ENCODE measurements at places on chromosomes 2 and 18.

DNA sequence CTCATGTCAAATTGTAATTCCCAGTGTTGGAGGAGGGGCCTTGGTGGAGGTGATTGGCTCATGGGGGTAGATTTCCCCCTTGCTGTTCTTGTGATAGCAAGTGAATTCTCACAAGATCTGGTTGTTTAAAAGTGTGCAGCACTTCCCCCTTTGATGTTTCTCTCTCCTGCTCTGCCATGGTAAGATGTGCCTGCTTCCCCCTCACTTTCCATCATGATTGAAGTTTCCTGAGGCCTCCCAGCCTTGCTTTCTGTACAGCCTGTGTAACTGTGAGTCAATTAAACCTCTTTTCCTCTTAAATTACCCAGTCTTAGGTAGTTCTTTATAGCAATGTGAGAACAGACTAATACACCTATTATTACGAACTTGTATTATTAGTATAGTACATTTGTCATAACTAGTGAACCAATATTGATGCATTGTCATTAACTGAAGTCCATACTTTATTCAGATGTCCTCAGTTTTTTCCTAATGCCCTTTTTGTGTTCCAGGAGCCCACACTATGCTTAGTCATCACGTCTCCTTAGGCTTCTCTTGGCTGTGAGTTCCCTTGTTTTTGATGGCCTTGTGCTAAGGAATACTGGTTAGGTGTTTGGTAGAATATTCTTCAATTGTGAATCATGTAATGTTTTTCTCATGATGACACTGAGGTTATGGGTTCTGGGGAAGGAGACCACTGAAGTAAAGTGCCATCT lies 4.5 kb upstream of the MAP3K2 start:
- no peak for DNase-seq

DNA sequence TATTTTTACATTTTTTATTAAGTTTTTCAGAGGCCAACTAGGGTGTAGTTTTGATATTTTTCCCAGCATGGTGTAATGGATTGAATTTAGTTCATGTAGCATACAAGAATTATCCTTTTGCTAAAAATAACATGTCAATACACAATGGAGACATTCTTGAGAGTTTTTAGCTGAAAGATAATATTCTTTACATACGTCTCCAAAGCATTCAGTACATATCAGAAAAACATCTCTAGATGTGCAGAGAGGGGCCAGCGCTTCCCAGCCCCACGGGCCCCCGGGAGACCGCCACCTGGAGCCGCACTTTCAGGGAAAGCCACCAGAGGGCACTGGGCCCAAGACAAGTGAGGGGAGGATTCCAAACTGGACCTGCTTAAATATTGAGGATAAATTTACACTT lies 499.4 kb downstream of the GALR1 start:
- DNase-seq: no peak

- DNase-seq: no peak
These were observed 55.1 kb upstream of the NETO1 start for GRCh38 chr18:72922895-72923294.

DNA sequence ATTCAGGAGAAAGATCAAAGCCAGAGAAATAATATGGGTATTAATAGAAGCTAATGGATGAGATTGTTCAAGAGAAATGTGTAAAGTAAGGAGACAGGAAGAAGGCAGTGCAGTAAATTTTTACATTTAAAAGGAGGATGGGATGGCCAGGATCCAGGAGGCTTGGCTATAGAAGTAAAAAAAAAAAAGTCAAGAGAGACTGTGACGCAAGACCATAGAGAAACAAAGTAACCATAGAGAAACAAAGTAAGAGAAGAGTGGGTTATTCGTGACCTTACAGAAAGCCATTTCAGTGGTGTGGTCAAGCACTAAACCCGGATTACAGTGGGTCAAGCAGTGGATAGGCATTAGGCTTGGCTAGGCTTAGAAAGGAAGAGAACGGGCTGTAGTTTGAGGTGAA lies 10.5 kb upstream of the FAM171B start:
- DNase-seq: no peak

DNA sequence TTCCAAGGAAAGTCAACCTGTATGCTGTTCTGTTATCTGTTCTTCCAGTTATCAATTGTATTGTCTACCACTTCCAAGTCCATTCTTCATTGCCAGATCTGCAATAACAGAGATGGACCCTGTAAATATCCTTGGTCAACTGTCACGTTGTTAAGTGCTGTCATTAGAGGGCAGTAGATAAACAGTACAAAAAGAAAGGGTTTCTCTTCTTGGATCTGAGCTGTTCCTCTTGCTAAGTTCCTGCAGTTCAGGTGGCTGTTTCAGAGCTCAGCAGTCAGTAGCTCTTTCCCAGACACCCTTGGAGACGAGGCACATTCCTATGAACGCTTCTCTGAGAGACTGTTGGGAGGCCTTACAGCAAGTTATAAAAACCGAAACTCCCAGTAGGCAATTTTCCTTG lies 957.1 kb upstream of the CHAC2 start:
- no peak for DNase-seq

GRCh38 chr18:36284671-36285295 lies 12.7 kb upstream of the FHOD3 start:
- peak; percentile 39 for DNase-seq
